ENCODE measurements at places on chromosomes 2 and 18.

GRCh38 chr2:132542953-132543569 is 126.5 kb downstream of the GPR39 start:
- no peak for DNase-seq

- DNase-seq: no peak
Observed at GRCh38 chr2:127530245-127531140, 4.2 kb upstream of the IWS1 start.

- DNase-seq: no peak
Observed at GRCh38 chr2:39156107-39156506, 35.3 kb upstream of the SOS1 start.

DNA sequence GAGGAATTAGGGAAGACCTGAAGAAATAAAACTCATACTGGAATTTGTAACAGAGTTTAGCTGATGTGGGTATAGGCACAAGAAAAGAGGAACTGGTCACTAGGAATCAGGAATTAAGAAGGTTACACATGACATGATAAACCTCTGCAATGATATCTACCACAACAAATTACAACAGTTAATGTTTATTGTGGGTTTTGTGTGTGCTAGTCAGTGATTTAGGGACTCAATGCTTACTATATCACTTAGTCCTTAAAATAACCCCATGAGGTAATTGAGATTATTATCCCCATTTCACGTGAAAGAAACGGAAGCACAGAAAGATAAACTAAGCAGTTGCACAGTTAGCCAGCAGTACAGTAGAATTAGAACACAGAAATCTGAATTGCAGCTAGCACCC is 415.8 kb upstream of the ZEB2 start:
- no peak for DNase-seq

All from activated T-helper 9 cell treated with anti-CD3 and anti-CD28 coated beads, Interleukin-2, amount 50 U/mL, for 16 hours (primary cell).